ENCODE measurements at places on chromosomes 5 and 9.

- peak; percentile 59 for DNase-seq
Measured at GRCh38 chr5:59093329-59093728, 510.5 kb downstream of the RAB3C start.

DNA sequence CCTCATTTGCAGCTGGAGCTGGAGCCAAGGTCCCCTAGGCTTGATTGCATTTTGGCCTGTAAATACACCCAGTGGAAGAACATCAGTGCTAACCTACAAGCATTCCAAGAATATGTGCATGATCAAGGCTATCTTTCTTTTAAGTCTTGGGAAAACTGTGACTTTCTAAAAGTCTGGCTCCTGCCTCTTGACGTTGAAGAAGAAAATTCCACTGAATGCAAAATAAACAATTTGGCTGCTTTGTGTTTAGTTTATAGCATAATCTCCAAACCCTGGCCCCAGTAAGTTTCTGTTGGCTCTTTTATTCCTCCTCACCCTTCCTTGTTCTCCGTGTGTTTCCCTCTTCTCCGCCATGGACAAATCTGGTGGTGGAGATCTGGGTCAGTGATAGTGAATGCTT lies 109.3 kb upstream of the TLE1 start:
- DNase-seq = no peak

DNA sequence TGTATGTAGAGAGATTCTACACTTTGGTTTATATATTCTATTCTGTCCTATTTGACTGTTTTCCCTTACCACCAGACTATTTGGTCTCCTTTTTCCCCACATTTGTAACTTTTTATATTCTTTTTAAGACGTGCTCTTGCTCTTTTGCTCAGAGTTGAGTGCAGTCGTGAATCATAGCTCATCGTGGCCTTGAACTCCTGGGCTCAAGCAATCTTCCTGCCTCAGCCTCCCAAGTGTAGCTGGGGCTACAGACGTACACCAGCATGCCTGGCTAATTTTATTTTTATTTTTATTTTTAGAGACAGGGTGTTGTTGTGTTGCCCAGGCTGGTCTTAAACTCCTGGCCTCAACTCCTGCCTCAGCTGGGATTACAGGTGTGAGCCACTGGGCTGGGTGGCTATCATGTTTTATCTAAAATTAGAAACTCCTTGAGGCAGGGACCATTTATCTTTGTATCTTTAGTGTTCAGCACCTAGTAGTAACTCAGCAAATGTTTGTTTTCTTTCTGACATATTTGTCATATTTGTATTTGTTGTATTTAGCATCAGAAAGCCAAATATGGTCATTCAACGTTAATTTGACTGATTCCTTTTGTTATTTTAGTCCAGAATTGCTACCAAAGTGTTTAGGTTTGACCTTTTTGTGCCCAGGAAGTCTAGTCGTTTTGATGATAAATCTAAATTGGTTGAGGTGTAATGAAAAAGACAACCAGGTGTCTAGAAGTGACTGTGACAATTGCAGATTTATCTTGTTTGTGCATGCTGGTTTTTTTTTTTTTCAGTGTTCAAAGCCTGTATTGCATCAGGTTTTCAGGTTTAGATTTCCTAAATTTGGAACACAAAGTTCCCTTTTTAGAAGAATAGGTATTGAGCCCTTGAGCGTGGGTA lies 44.3 kb downstream of the ERBIN start:
- DNase-seq = no peak

DNA sequence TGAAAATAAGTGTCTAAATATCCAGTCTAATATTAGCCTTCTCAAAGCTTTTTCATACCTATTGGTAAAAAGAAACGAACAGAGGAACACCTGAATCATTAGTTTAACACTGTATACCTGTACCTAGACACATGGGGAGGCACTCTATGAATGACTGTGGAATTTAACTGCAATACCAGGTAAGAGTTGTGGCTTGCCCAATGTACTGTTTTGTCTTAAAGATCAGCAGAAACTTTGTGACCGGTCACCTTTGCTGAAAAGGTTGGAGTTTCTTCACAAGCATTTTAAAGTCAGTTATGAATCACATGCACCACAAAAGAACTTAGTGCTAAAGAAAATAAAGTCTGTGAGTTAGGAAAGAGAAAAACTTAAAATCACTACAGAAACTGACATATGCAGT lies 2.4 kb downstream of the PGGT1B start:
- no peak for DNase-seq

- DNase-seq = peak; percentile 61
Measured at GRCh38 chr5:96876292-96876850, at the start of gene ERAP2. Gene ERAP2, plus strand, starts transcription at chr5:96876500. Its CDS starts 3,186 bp downstream, at chr5:96879686.

GRCh38 chr9:111533099-111533790 lies 8.3 kb downstream of the ZNF483 start:
- DNase-seq = peak; percentile 47

- DNase-seq = no peak
Measured at GRCh38 chr5:140707812-140708211, 7.6 kb downstream of the ZMAT2 start.

- peak; percentile 1 for DNase-seq
Measured at GRCh38 chr5:87184605-87185004, 83.1 kb upstream of the RASA1 start.

DNA sequence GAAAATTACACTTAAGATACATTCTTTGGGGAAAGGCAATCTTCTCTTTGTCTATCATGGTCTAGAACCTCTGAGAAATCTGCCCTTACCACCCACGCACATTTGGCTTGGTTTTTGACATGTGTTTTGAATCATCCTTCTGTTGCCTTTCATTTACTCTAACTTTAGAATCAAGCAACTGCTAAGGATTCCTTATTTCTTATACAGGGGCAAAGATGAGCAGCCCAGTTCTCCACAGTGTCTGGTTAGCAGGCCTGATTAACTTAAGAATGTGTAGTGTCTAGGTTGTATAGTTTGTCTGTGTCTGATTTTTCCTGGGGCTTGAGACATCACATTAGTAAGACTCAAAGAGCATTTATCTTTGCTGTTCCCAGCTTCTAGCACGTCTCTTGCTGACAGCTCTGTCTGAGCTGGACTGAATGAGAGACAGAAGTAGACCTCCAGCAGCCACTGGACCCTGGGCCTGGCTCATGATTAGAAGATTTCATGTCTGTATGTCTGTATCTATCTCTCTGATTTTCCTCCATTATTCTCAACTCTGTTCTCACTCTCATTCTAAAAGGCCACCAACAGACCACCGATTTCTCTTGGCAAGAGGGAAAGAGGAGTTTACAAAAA lies 31.8 kb upstream of the PCA3 start:
- peak; percentile 71 for DNase-seq
